ENCODE measurements at places on chromosomes 3 and 15. TPM values are rescaled to one million over a fixed set of nuclear protein-coding genes. Genes with fewer than 3 reads are reported as not detected.

- H3K27ac ChIP-seq = no peak overlapping the region
- DNase-seq = no peak
These were observed 88.3 kb upstream of the ST8SIA2 start for GRCh38 chr15:92305343-92305742.

DNA sequence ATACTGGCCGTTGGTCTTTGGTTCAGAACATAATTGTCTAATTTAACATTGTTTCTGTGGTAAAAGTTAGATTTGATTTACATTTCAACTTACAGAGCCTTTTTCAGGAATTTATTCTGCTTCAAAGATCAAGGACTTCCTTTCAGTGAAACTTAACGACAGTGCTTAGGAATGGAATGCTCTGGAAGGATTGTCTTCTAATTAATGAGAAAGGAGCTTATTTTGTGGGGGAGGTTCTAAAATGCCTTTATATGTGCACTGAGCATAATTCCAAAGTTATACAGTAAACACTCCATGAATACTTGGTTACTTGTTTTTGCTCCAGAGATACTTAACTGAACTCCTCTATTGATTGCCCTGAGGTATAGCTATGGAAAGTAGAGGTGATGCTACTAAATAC lies 75.7 kb downstream of the CACNA1D start:
- no peaks in the 10 kb centered on the region for H3K27me3 ChIP-seq
- DNase-seq = no peak

- no peak overlapping the region for H3K27ac ChIP-seq
- DNase-seq = no peak
- peaks cover 7% of the 10 kb centered on the region for H3K4me1 ChIP-seq
- no peaks in the 10 kb centered on the region for H3K27me3 ChIP-seq
- no peaks in the 10 kb centered on the region for H3K36me3 ChIP-seq
These were observed 222.0 kb upstream of the IL12A start for GRCh38 chr3:159766563-159767185.

DNA sequence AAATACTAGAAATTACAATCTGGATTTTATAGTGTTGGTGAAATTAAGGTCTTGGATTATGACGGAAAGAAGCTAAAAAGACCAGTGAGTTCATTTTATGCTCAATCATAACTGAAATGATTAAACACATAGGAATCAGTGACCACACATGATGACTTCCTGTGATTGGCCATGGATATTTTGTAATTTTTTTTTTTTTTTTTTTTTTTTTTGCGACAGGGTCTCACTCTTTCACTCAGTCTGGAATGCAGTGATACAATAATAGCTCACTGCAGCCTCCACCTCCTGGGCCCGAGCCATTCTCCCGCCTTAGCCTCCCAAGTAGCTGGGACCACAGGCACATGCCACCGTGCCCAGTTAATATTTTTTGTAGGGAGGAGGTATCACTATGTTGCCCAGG lies 47.4 kb downstream of the PAQR5 start:
- H3K4me1 ChIP-seq = peaks cover 24% of the 10 kb centered on the region
- H3K27ac ChIP-seq = no peak overlapping the region
- no peaks in the 10 kb centered on the region for H3K36me3 ChIP-seq
- H3K4me3 ChIP-seq = no peak overlapping the region
- DNase-seq = no peak

GRCh38 chr3:23548706-23549105 lies 257.0 kb upstream of the UBE2E1 start:
- DNase-seq = no peak
- H3K4me1 ChIP-seq = no peaks in the 10 kb centered on the region
- H3K36me3 ChIP-seq = no peaks in the 10 kb centered on the region

- no peak overlapping the region for H3K27ac ChIP-seq
- H3K27me3 ChIP-seq = no peaks in the 10 kb centered on the region
- peaks cover 14% of the 10 kb centered on the region for H3K4me1 ChIP-seq
- no peak for DNase-seq
These were observed 1.5 kb downstream of the POLR2M start for GRCh38 chr15:57708047-57708446.

DNA sequence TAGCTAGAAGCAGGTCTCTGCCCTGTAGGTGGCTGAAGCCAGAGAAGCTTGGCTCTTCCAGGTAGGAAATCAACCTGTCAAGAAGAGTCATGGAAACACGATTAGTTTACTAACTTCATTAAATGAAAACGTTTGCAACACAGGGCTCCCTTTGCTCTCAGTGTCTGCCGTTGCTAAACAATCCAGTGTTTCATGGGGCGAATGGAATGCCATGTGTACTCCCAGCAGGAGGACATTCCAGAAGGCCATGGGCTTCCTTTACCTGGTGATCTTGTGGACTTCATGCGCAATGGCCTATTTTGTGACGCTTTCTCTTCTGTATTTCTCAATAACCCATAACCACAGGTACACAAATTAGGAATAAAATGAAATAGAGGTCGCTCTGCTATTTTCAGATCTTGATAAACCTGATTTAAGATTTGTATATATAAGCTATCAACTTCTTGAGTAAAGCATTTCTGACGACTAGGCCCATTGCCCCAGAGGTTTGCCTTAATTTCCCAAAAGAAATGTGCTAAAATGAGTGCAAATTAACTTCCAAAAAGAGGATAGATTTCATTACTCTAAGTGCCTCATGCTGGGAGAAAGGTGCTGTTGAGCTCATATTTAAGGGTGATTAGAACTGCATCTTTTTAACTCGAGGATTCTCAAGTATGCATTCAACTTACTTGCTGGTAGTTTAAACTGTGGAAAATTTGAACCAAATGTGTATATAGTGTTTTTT lies 171.0 kb downstream of the EPHA3 start:
- no peak overlapping the region for H3K4me3 ChIP-seq
- H3K4me1 ChIP-seq = no peaks in the 10 kb centered on the region
- no peaks in the 10 kb centered on the region for H3K27me3 ChIP-seq
- no peak overlapping the region for H3K27ac ChIP-seq
- no peaks in the 10 kb centered on the region for H3K36me3 ChIP-seq
- no peak for DNase-seq

DNA sequence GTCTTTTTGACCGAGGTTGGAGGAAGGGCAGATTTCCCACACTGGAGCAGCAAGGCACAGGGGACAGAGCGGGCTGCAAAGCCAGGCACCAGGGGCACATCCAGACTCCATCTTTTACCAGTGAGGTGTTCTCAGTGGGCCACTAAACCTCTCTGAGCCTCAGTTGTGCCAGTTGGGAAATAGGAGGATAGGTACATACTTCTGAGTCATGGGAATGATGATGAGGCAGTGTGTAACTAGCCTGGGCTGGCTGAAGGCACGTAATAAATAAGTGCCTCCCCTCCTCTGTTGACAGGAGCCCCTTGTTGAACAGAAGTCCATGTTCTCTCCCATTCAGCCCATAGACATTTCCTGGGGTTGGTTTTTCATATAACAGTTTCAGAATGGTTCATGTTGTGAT lies 48.7 kb downstream of the GPD1L start:
- H3K27ac ChIP-seq = no peak overlapping the region
- peaks cover 30% of the 10 kb centered on the region for H3K36me3 ChIP-seq
- H3K27me3 ChIP-seq = no peaks in the 10 kb centered on the region
- no peak for DNase-seq

GRCh38 chr3:88167704-88168103 lies 17.9 kb downstream of the C3orf38 start:
- no peak overlapping the region for H3K4me3 ChIP-seq
- H3K4me1 ChIP-seq = no peaks in the 10 kb centered on the region

DNA sequence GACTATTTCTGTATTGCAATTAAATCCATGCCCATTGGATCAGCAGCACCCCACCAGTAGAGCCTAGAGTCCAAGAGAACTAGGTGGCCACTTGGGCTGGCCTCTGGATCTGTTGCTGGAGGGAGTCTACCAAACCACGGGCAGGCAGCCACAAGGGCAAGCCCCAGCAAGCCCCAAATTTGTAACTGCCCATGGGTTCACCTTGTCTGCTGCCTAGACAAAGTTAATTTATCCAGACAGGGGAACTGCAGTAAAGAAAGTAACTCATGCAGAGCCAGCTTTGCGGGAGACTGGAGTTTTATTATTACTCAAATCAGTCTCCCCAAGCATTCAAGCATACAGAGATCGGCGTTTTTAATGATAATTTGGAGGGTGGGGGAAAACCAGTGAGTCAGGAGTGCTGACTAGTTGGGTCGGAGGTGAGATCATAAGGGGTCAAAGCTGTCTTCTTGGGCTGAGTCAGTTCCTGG lies 74.0 kb upstream of the TERB2 start:
- H3K27ac ChIP-seq = no peak overlapping the region
- H3K4me1 ChIP-seq = no peaks in the 10 kb centered on the region
- H3K36me3 ChIP-seq = no peaks in the 10 kb centered on the region

DNA sequence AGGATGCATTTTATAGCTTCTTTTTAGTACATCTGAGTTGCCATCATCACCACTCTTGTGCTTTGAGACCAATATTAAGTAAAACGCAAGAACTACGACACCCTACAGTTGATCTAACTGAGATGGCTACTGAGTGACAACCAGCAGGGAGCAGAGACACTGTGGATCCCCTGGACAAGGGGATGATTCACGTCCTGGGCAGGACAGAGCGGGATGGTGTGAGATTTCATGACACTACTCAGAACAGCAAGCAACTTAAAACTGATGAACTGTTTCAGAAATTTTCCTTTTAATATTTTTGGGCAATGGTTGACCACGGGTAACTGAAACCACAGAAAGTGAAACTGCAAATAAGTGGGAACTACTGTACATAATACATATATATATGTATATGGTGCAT lies 299.2 kb downstream of the ADAMTS17 start:
- DNase-seq = no peak
- H3K4me3 ChIP-seq = no peak overlapping the region
- H3K36me3 ChIP-seq = no peaks in the 10 kb centered on the region
- H3K27ac ChIP-seq = no peak overlapping the region
- H3K4me1 ChIP-seq = no peaks in the 10 kb centered on the region
- H3K27me3 ChIP-seq = no peaks in the 10 kb centered on the region

GRCh38 chr3:98887684-98888083 lies 13.8 kb downstream of the DCBLD2 start:
- no peaks in the 10 kb centered on the region for H3K27me3 ChIP-seq
- no peak overlapping the region for H3K27ac ChIP-seq
- no peaks in the 10 kb centered on the region for H3K36me3 ChIP-seq

GRCh38 chr3:151539599-151539998 lies 78.7 kb upstream of the IGSF10 start:
- peaks cover 6% of the 10 kb centered on the region for H3K4me1 ChIP-seq
- DNase-seq = no peak
- H3K27ac ChIP-seq = no peak overlapping the region
- no peaks in the 10 kb centered on the region for H3K27me3 ChIP-seq
- H3K4me3 ChIP-seq = no peak overlapping the region
- H3K36me3 ChIP-seq = no peaks in the 10 kb centered on the region

DNA sequence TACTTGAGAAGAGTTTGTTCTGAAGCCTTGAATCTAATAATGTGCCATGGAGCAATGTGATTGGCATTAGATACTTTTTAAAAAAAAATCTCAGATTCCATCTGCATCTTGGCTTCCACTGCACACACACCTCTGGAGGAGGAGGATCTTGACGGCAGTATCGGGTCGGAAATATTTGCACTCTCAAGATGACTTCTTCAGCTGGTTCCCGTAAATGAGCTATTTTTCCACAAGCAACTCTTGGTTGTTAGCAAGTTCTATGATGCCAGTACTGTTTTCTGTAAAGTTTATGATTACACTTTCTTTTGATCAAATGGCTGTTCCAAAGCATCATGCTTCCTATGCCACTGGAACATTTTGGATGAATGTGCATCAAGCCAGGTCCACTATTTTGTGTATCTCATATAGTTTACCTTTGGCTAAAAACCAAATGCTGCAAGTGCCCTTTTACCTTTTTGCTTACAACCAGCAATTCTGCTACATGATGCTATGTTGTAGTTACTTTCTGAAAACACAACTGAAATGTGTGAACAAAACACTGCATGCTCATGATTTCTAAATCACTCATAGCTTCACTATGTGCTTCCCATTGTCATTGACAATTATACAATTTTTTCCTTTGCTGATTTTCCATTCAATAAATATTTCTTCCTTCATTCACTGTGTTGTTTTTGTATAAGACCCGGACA lies 43.8 kb downstream of the CCR3 start:
- H3K4me1 ChIP-seq = no peaks in the 10 kb centered on the region
- no peaks in the 10 kb centered on the region for H3K36me3 ChIP-seq
- H3K27me3 ChIP-seq = no peaks in the 10 kb centered on the region
- H3K27ac ChIP-seq = no peak overlapping the region
- H3K4me3 ChIP-seq = no peak overlapping the region

DNA sequence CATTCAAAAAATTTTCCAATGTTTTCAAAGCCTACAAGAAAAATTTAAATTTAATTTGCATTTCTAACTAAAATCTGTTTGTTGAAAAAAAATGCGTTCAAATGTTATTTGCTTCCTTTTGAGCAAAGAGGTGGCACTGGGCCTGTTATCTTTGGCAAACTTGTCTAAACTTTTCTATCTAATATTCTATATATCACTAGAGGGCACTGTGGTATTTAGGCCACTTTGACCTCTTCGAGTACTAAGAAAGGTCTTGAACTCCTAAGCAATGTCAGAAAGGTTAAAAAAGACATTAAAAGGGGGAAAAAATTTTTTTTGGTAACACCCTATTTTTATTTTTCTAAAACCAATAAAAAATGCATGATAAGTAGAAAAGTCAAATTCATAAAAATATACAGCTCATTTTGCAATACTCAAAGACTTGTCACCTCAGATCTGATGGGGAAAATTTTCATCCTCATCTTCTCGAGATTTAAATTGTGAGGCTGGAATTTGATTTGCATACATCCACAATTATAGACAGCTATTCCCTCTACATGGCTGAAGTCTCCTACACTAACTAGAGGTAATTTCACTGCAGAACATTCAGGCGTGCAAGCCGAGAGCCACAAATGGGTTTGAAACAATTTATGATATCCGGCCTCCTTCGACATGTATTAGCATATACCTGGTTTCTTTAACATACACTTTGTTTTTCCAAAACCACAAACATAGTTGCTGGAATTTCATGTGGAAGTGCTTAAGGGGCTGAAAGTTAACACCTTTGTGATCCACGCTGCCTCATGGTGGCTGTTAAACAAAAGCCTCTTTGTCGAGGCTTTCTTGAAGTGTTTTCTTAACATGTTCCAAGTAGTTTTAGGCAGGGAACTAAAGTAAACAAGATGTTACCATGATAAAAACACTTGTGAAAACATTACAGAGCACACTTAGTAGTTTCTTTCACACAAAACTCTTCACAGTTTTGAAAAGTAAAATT lies 576.4 kb downstream of the FOXP1 start:
- H3K4me3 ChIP-seq = no peak overlapping the region
- H3K36me3 ChIP-seq = no peaks in the 10 kb centered on the region
- no peaks in the 10 kb centered on the region for H3K27me3 ChIP-seq
- peak; percentile 49 for DNase-seq
- H3K4me1 ChIP-seq = peaks cover 47% of the 10 kb centered on the region

- no peaks in the 10 kb centered on the region for H3K27me3 ChIP-seq
- DNase-seq = no peak
- H3K36me3 ChIP-seq = no peaks in the 10 kb centered on the region
- H3K4me1 ChIP-seq = no peaks in the 10 kb centered on the region
- H3K4me3 ChIP-seq = no peak overlapping the region
These were observed 284.9 kb upstream of the TBC1D5 start for GRCh38 chr3:18027161-18027939.

- H3K4me3 ChIP-seq = no peak overlapping the region
- H3K27ac ChIP-seq = no peak overlapping the region
- H3K27me3 ChIP-seq = no peaks in the 10 kb centered on the region
These were observed 37.9 kb downstream of the EID1 start for GRCh38 chr15:48915861-48916260.

NEK11 gene
- total RNA-seq = 14.8 TPM

ZFAND6 gene
- total RNA-seq = 216 TPM

TMA7 gene
- 280 TPM for total RNA-seq

CCDC9B gene
- total RNA-seq = 54.2 TPM

USP13 gene
- 31.2 TPM for total RNA-seq

TRH gene
- total RNA-seq = not detected

Measured in thyroid gland (tissue), 4 donors.